Dermis blood vessel endothelial cell (primary cell): ENCODE measurements at places on chromosomes 2 and 18.

DNA sequence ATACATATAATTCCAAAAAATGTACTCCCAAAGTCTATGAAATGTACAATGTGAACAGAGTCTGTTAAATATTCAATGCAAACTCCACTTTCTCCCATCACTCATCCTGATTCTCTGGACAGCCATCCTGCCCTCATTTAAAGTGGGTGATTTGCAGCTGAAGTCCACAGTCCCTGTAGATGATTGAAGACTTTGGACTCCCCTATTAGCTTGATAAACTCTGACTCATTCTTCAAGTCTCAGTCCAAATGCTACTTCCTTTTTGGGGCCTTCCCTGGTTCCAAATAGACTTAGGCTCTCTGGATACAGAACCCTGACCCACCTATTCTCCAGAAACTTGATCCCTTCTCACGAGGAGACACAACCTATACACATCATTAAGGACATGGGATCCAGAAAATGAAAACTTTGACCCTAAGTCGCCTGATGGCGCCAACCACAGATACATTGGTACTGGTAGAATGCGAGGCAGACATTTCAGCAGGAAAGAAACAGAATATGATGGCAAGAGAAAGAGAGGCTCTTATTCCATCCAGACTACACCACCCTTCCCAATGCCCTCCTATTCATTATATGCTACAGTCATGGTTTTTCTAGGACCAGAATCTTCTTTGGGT, 122.7 kb downstream of the VIT start:
- DNase-seq = peak; percentile 4

DNA sequence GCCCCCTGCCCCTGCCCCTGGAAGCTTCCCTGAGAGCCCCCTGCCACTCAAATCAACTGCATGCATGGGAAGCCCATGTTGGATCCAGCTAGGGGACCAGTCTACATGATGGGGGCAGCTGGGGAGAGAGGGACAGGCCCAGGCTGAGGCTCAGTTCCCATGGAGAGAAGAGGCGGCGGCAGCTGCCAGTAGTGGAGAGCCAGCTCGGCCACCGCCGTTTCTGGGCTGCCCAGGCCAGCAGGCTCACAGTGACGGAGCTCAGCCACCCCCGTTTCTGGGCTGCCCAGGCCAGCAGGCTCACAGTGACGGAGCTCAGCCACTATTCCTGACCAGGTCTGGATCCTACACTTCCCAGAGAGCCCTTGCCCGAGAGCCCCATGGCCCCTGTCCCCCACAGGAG, 3.6 kb downstream of the MAB21L4 start:
- DNase-seq = no peak

GRCh38 chr18:75244351-75245313, 34.0 kb downstream of the TSHZ1 start:
- DNase-seq = peak; percentile 48

- DNase-seq = no peak
Measured at GRCh38 chr18:3269914-3270299, 8.0 kb downstream of the MYL12B start.
